ENCODE measurements at places on chromosomes 7 and 10.

GRCh38 chr7:133052826-133053225 is 29.1 kb downstream of the CHCHD3 start:
- no peak for DNase-seq

- DNase-seq = no peak
Measured at GRCh38 chr10:18793951-18794350, 134.7 kb downstream of the ARL5B start.

GRCh38 chr7:73841689-73842066 is 638 bp downstream of the METTL27 start:
- DNase-seq = no peak

DNA sequence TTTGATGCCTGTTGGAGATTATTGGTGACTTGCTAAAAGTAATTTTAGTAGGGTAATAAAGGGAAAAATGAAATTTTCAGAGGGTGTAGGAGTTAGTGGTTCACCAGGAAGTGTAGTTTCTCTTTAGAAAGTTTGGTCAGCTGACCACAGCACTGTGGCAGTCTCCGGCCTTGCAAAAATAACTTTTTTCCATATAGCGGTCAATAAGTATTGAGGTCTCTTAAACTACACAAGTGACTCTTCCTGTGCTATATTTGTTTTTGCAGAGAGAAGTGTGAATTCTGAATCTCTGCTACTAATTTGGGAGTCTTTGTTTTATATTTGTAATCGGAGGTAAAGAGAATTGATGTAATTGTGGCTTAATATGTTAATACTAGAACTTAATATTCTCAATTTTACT is 24.3 kb downstream of the PTPN12 start:
- DNase-seq = no peak

DNA sequence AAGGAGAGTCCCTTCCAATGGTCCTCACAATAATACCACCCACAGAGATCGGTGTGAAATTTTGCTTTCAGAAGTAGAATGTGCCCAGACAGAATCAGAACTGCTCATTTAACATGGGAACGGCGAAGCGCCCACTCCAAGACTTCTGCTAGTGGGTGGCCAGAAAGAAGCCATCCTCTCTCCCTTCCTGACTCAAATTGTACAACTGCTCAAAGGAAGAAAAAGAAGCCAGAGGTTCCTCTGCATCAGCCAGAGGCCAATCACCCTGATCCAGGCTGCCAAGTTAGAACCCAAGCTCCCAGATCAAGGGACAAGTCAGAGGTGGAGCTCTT is 23.3 kb downstream of the NUDCD3 start:
- DNase-seq = no peak

DNA sequence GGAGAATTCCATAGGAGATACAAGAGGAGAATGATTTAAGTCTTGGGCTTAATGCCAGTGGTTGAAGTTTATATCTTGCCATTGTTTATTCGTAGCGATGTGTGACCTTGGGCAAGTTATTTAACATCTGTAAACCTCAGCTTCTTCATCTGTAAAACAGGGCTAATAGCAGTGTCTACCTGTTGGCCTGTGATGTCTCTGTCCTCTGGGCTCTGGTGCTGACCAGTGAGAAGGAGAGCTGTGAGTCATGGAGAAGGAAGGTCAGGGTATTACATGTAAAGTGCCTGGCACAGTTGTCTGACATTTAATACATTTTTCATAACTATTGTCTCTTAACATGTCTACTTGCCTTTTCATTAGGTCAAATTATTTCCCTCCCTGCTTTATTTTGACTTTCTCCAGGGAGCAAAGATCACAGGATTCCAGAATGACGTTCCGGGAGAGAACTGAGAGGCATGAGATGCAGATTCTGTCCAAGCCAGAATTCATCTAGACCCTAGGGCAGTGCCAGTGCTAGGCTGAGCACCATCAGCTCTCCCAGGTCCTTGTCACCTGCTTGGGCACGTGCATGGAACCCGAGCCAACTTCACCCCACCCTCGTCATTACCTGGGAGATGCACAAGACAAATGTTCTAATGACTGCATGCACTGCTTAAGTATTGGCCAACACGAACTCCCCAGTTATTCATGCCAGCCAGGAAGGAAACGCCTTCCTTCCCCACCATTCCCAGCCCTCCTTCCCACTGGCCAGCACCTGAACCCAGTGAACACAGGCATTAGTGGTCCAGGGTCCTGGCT is 187.9 kb downstream of the DPY19L1 start:
- no peak for DNase-seq

- DNase-seq = no peak
Measured at GRCh38 chr10:70267161-70267933, 16.5 kb downstream of the NPFFR1 start.

- no peak for DNase-seq
Measured at GRCh38 chr7:3879355-3880075, 578.5 kb downstream of the SDK1 start.

DNA sequence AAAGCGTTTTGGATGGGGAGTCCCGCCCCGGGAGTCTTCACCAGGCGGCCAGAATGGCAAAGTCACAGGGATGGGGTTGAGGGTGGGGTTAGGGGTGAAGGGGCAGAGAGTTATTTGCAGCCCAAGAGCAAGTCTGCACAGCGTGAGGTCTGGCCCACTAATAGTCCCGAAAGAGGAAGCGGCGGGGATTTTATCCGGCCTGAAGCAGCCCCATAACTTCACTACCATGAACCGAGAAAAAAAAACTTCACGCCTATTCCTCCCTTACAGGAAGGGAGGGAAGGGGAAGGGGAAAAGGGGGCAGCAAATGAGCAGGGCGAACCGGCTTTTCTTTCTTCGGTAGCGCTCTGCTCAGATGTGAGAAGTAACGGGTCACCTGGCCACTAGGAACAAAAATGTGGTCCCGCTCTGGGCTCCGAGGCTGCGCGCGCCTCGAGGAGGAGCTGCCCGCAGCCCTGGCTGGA is 712 bp downstream of the ITPRIP start:
- DNase-seq = no peak

- DNase-seq = no peak
Measured at GRCh38 chr7:118087126-118087525, 96.8 kb upstream of the LSM8 start.

DNA sequence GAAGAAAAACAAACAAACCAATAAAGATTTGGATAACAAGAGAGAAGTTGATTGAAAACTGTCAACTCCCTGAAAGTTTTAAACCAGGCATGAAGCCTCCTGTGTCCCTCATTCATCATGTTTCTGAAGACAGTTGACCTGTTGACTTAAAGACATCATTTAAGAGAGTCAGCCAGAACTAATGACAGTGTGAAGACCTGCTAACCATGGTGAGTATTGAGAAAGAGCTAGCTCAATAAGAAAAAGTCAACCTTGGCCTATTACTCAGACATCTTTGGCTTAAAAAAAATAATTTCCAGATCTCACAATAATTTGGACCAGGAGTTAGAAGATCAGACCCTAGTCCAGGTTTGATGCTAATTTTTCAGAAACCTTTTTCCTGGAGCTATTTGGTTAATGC is 45.3 kb upstream of the ANKRD1 start:
- DNase-seq = no peak
